Right ventricle myocardium superior (tissue), 1 donor: ENCODE measurements at places on chromosomes 3 and 15. TPM values are rescaled to one million over a fixed set of nuclear protein-coding genes. Genes with fewer than 3 reads are reported as not detected.

Gene PTX3
- 0.13 TPM for total RNA-seq

Gene ALDH1A2
- total RNA-seq = 9.7 TPM

Gene PRR20G
- total RNA-seq = not detected

Gene PPP2R3A
- total RNA-seq = 98.1 TPM

Gene SLC30A4
- 3.3 TPM for total RNA-seq

Gene RHCG
- not detected for total RNA-seq

Gene SLC6A11
- not detected for total RNA-seq

Gene RNU5B-1
- total RNA-seq = 55.4 TPM

Gene TPRG1
- 2.7 TPM for total RNA-seq

Gene ZNF385D
- total RNA-seq = 2.2 TPM

Gene UROC1
- not detected for total RNA-seq

Gene ANKUB1
- not detected for total RNA-seq

Gene GOLGA6B
- not detected for total RNA-seq

Gene PIGZ
- total RNA-seq = 2.2 TPM

Gene PTPN23
- total RNA-seq = 19.0 TPM

Gene KNG1
- total RNA-seq = 0.43 TPM

Gene ULK4
- 3.7 TPM for total RNA-seq

Gene CEMIP
- total RNA-seq = not detected

Gene GOLGA8J
- total RNA-seq = not detected

Gene WNT5A
- total RNA-seq = 6.7 TPM

Gene CTXN2
- not detected for total RNA-seq

Gene CLDN11
- 2.6 TPM for total RNA-seq

Gene LSAMP
- total RNA-seq = 5.2 TPM

Gene PROK2
- 0.54 TPM for total RNA-seq

Gene CD96
- 0.65 TPM for total RNA-seq

Gene NOX5
- not detected for total RNA-seq

Gene SLC12A1
- total RNA-seq = not detected

Gene ARGFX
- total RNA-seq = not detected

Gene HYAL1
- total RNA-seq = 66.5 TPM

Gene RGMA
- 25.0 TPM for total RNA-seq

Gene CHRM5
- total RNA-seq = not detected

Gene RAB6B
- total RNA-seq = 48.5 TPM

Gene ALS2CL
- 37.0 TPM for total RNA-seq

Gene ITPKA
- 2.6 TPM for total RNA-seq

Gene FAM81A
- 8.0 TPM for total RNA-seq

Gene ANKRD34C
- not detected for total RNA-seq

Gene PTPRG
- 29.7 TPM for total RNA-seq

Gene ACKR2
- total RNA-seq = 0.43 TPM

Gene PLA2G4E
- total RNA-seq = not detected

Gene CDHR4
- total RNA-seq = not detected

Gene MRAS
- total RNA-seq = 368 TPM
